ENCODE measurements at places on chromosomes 2 and 18. TPM values are rescaled to one million over a fixed set of nuclear protein-coding genes. Genes with fewer than 3 reads are reported as not detected.

The RNF125 gene
- total RNA-seq = 5.1 TPM

The EVX2 gene
- not detected for total RNA-seq

The CROCC2 gene
- total RNA-seq = not detected

DNA sequence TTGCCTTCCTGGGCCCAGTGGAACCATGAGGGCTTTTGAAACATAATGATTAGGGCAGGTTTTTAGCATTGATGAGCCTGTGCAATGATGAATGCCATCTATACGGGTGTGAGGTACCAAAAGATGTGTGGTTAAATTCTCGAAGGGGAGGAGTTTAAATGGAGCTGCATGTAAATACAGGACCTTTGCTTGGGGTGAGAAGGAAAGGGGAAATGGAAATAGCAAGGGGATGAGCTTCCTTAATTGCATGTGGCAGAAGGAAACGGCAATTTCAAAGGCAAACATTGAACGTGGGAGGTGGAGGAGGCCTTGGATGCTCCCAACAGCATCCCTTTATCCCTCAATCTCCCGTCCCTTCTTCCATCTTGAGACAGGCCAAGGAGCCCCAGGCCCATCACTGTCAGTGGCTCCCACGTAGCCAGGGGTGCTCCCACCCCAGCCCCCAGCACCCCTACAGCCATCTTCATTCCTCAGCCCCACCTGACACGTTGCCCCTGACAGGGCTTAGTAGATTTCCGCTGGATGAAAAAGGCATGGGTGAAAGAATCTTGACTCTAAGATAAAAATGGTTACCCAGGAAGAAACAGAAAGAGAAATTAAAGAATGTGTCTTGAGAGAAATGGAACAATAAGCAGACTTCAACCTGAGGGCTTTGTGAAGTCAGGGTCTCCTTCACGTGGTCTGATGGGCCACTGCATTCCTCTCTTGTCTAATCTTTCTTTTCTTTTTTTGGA lies 32.5 kb downstream of the INPP5D start:
- no peak for DNase-seq

GRCh38 chr2:69544951-69545350 lies 98.6 kb downstream of the AAK1 start:
- DNase-seq = no peak

DNA sequence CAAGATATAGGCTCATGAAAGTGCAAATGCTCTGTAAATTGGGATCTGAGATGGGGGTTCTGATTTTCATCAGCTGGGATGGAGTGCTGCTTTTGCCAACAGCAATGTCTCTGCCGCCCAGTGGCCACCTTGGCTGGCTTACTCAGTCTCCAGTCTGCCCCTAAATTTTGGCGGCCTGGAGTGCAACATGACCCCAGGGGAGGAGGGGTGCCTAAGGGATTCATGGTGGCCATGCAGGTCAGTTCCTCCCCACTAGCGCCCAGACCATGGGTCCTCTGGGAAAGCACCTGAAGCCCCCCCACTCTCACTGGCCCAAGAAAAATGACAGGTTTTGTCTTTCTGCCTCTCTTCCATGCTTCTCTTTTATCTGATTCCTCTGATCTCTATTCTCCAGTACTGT lies 45.0 kb downstream of the SLC4A3 start:
- no peak for DNase-seq

DNA sequence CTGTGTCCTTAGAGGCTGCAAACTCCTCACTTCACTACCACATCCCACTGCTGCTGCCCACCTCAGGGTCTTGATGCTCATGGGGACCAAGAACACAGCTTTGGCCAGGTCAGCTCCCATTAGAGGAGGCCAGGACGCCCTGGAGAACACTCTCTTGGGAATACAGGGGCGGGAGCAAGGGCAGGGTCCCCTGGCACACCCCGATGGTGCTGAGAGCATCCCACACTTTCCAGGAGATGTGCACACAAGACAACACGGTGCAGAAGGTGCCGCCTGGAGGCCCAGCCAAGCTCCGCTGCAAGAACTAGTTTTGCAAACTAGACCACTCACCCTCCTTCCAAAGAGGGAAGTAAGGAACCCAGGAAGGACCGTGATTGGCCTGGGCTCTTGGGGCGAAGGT lies 304.4 kb upstream of the SALL3 start:
- DNase-seq = no peak

All from left cardiac atrium (tissue), 4 donors.